ENCODE measurements at places on chromosomes 5 and 9.

GRCh38 chr5:158174918-158175851, 316.2 kb upstream of the CLINT1 start:
- DNase-seq, result no peak

- no peak for DNase-seq
These were observed 31.1 kb upstream of the CPLX2 start for GRCh38 chr5:175840050-175840841.

DNA sequence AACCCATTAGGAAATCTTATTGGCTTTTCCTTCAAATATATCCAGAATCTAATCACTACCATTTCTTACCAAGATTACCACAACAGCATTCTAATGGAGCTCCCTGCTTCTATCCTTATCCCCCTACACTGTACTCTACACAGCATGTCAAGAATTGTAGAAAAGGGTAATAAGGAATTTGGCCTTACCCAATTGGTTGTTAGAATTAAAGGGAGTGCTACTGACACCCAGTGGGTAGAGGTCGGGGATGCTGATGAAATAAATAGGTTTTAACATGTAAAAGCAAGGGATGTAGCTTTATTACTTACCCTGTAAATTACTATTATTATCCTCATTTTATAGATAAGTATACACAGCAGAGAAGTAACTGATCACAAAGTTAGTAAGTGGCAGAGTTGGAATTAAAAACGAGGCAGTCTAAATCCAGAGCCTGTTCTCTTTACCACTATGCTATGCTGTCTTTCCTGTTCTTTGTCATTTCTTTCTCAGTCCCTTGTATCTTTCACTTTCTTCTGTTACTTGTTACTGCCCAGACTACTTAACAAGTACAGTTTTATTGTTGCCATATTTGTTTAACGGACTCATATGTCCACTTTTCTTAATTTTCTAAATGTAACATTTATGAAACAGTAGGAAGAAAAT, 10.5 kb downstream of the SLC38A9 start:
- DNase-seq, result no peak

DNA sequence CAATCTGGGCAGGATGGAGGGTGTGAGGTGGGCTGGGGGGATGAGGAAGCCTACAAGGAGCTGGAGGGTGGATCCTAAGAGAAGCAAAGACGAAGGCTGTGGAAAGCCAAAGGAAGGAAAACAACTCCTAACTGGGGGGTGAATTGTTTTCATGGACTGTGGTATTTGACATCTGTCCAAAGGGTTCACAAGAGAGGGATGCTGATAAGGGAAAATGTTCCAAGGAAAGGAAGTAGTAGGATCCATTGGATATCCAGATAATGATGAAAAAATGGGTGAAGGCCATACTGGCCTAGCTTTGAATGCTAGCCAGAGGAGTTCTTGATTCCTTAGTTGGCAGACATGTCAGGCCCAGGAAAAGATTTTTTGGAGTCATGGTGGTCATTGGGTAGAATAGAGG, 51.8 kb upstream of the FOXI1 start:
- DNase-seq, result no peak

DNA sequence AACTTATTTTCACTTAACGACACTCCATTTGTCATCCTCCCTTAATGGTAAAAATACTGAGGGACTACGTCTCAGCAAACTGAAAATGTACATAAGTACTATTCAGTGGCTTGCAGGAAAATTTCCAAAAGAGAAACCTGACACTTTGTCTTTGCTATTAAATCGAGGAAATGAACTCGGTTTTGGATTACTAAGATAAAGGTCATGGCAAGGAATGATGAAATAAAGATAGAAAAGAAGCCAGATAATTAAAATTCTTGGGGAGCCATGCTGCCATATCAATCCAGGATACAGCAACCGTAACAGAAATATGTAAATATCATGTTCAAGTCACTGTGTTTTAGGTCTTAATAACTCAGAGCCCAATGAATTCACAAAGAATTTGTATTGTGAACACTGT, 647.8 kb downstream of the CDH9 start:
- no peak for DNase-seq

DNA sequence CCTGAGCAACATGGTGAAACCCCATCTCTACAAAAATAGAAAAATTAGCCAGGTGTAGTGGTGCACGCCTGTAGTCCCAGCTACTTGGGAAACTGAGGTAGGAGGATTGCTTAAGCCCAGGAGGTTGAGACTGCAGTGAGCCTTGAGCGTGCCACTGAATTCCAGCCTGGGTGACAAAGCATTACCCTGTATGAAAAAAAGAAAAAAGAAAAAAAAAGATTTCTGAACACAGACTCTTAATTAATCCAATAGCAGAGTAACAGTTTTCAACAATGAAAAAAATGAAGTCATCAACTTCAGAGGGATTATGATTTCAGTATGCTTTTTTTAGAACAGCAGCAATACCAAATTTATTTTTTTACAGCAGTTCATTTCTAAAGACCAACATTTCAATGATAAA, 118.8 kb upstream of the TNPO1 start:
- DNase-seq, result no peak

GRCh38 chr9:37034305-37034937, 353 bp upstream of the PAX5 start:
- no peak for DNase-seq

DNA sequence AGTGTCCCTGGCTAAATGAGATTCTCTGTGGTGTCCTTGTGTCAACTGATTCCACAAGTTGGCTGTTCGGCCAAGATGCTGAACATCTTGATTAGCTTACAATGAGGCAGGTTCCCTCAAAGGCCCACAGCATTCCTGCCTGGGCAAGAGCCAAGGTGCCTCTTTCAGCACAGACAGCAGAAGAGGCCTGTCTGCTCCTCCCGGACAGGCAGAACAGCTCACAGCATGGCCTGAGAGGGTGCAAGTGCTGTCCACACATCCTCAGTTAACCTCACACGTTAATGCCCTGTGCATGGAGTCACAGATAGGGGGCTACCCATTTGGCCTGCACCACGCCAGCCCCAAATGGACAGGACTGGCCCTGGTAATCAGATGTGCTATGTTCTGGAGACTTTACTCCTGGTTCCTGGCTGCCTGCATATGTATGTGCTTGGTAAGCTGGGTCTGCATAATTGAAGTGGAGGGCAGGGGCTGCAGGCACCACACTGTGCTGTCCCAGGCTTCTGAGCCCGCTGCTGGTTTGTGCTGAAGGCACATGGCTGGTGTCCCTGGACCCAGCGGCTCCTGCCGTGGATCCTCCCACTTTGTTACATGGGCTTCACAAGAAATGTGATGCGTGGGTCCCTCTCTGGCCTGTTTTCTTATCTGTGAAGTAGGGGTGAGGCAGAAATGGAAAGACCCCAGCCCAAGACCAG, 8.9 kb downstream of the CSF2 start:
- no peak for DNase-seq

- no peak for DNase-seq
These were observed 624.6 kb downstream of the BNC2 start for GRCh38 chr9:16245756-16246440.

- no peak for DNase-seq
These were observed 250.2 kb upstream of the GAS1 start for GRCh38 chr9:87197349-87198130.

DNA sequence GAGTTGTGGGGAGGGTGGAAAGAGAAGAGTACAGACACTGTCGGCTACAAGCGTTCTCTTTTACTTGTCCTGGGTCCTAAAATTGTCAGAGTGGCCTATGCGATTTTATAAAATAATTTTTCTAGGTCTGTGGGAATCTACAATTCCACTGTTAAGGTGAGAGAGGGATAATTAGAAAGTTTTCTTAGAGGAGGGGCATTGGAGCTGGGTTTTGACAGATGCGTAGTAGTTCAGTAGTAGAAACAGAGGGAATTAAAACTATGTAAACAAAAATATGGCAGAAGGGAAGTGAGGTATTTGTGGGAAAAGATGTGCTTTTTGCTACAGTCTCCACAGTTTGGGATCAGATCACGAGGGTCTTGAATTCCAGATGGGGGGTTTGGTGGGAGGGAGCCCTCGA, 129.1 kb upstream of the SHB start:
- no peak for DNase-seq

- no peak for DNase-seq
These were observed 3.5 kb downstream of the USP20 start for GRCh38 chr9:129838707-129839259.

- no peak for DNase-seq
These were observed 4.2 kb downstream of the DPP7 start for GRCh38 chr9:137110147-137110910.

DNA sequence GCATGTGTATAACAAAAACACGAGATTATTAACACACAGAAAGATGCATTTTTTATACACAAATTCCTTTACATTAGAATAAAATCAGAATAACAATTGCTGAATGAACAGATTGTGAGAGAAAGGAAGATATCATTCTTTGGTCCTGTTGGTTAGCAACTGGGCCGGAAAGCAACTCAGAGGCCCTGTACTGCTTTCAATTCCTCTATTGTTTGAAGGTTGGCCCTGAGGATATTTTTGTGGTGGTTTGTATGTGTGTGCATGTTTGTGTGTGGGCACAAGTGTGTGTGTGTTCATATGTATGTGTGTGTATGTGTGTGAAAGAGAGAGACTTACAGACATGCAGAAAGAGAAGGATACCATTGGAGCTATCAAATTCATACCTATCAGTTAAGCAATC, 356.8 kb upstream of the DMAC1 start:
- DNase-seq, result no peak

DNA sequence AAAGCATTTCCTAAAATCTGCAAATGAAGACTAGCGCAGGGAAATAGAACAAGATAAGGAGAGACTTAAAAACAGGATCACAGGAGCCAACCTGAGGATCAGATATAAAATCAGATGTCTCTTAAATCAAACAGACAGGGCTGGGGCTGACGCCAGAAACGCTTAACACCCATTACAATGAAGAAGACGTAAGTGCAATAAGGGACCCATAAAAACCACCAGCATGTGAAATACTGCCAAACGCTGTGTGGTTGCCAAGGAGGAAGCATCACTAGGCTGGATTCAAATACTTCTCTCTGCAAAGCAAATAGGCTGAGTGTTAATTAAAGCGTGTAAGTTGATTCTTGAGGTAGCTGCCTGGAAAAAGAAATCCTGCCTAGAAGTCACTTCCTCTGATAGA, 74.4 kb upstream of the ATP10B start:
- DNase-seq, result no peak

- DNase-seq, result no peak
These were observed 28.5 kb downstream of the AOPEP start for GRCh38 chr9:94754976-94755475.

- DNase-seq, result no peak
These were observed 24.9 kb downstream of the CAST start for GRCh38 chr5:96687080-96687479.

DNA sequence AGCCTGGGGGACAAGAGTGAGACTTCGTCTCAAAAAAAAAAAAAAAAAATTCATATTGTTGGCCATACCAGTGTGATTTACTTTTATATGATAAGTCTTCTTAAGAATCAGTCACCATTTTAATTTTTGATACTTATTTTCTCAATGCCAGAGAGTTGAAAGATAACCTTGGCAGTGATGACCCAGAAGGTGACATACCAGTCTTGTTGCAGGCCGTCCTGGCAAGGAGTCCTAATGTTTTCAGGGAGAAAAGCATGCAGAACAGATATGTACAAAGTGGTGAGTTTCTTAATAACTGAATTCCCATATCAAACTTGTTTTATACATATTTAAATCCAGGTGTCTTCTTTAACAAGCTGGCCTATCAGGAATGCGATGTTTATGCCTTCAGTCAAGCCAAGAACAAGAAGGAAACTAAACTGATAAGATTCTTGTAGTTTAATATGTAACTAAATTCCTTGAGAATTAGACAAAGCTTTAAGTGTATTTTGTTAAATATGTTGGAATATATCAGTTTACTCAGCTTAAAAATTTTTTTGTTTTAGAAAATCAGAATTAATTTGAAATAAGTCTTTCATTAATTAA, 81.5 kb downstream of the NIPBL start:
- DNase-seq, result no peak
